ENCODE measurements at places on chromosomes 6 and 20.

GRCh38 chr20:37295001-37295400, 5.5 kb downstream of the MANBAL start:
- no peak for DNase-seq

- no peak for DNase-seq
Observed at GRCh38 chr20:16145919-16146318, 427.3 kb downstream of the KIF16B start.

- no peak for DNase-seq
Observed at GRCh38 chr20:43138061-43138770, 51.5 kb downstream of the PTPRT start.

- DNase-seq, result no peak
Observed at GRCh38 chr6:53103993-53104675, 38.9 kb downstream of the FBXO9 start.

DNA sequence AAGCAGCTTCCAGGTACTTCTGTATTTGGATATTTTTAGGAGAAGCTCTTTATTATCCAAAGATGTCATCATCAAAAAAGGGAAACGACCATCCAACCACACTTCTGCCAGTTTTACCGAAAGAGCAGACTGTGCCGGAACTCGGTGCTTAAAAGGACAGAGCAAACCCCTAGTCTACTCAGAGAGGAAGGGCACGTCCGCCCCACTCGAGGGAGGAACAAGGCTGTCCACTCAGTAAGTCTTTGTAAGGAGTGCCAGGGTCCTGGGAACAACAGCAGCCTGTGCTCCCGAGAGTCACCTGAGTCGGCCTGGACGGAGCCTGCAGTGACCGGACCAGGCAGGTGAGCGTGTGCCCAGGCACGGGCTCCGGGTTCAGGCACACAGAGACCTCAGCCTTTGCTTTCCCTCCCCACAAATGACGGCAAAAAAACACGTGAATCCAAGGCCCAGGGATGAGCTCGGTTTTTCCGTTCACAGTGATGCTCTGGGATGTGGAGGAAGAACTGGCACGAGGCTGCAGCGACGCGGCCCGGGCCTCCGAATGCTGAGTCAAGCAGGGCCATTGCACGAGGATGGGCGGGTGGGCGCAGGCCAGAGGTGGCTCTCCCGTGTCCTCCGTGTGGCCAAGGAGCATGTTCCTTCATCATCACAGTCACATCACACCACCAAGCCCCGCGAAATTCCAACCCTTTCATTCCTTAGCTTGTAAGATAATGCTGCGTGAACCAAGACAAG, 17.4 kb upstream of the SLCO4A1 start:
- no peak for DNase-seq

DNA sequence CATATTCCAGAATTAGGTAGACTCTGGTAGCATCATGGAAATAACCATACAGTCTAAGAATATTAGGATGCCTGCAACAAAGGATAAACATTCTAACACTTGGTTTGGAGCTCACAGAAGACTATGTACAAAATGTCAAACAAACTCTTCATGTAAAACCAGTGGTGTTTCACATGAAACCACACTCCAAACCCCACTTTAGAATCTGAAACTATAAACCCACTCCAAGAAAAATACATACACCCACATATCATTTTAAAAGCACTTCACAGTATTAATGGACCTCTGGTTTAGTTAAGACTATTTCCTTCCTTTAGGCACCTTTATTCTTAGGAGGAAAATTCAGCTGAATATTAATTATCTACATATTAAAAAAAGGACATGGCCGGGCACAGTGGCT, 10.5 kb downstream of the AURKA start:
- DNase-seq, result no peak

DNA sequence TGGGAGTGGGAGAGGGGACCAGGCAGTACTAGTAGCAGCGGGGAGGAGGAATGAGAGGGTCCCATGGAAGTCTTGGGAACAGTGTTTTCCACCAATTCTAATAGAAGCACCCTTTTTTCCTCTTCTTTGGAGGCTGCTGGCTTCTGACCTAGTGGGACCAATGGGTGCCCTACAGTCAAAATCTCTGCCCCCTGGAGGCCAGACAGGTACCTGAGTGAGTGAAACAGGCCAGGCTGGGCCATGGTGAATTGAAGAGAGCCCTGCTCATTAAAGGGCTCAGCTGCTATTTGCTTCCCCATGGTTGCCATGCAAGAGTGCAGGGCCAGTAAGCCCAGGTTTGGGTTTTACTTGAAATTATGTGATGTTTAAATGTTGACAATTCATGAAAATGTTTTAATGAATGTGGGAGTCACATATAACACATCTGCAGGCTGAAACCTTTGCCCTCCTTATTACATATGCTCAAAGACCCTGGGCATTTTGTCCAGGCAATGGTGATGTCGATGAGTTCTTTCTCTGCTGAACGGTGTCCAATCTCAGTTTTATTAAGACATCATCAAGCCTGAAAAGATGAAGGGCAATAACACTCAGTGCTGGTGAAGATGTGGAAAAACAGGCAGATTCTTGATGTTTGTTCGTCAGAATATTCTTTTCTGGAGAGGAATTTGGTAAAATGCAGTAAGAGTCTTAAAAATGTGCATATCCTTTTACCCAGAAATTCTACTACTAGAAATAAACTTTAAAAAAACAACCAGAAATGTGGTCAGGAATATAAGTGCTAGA, 42.3 kb upstream of the OCSTAMP start:
- DNase-seq, result no peak

- no peak for DNase-seq
Observed at GRCh38 chr6:128259029-128259724, 261.2 kb downstream of the PTPRK start.

GRCh38 chr20:43844778-43845614, 69.7 kb upstream of the TOX2 start:
- DNase-seq, result no peak

DNA sequence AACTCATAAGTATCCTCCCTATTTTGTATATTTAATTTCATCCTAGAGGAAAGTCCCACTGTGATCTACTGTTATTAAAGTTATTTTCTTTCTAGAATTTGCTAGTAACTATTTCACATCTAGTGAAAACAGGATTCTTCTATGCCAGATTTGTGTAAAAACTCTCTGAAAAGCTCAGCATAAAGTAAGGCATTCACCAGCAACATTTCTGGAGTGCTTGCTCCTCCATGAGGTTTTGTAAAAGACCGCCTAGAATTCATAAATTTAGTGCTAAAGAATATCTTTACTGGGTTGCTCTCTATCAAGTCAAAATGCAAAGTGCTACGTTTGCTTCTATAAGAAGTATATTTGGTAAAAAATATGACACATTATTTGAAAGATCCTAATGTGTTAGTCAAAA, 173.5 kb upstream of the IRAK1BP1 start:
- DNase-seq, result no peak

- DNase-seq, result no peak
Observed at GRCh38 chr6:129672881-129673631, 36.9 kb downstream of the ARHGAP18 start.

- DNase-seq, result no peak
Observed at GRCh38 chr6:80610846-80611245, 504.4 kb downstream of the BCKDHB start.

DNA sequence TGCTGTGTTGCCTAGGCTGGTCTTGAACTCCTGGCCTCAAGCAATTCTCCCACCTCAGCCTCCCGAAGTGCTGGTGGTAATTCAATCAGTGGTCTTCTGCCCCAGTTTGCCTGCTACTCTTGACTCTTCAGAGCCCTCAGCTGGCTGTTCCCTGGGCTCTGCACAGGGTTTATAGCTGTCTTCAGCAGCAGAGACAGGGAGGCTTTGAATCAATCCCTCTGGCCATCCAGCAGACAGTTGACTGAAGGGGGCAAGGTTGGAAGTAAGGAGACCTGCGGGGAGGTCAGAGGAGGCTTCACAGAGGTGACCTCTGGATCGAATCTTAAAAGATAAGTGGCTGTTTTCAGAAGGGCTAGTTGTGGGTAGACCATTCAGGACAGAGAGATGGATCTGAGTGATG, 26.0 kb upstream of the KIF3B start:
- DNase-seq, result no peak

- DNase-seq, result no peak
Observed at GRCh38 chr20:57818418-57819181, 108.8 kb upstream of the PMEPA1 start.

DNA sequence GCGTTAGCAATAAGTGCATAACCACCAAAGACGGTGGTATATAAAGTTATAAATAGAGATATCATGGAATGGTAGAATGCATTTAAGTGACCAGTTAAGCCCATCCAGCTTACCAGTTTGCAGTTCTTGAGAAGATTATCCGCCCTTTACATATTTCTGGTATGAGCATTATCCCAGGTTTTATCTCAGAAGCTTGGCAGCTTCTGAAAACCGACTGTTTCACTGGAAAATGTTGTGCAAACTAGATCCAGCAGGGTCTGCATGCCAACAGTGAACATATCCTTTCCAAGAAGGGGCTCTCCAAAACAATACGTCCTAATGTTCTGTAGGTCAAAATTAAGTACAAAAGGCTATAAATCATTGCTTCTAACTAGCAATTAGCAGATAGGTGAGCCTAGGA, 29.5 kb upstream of the SHLD1 start:
- DNase-seq, result no peak

- no peak for DNase-seq
Observed at GRCh38 chr6:112626468-112627082, 279.4 kb downstream of the RFPL4B start.

- no peak for DNase-seq
Observed at GRCh38 chr20:51609251-51609650, 66.7 kb upstream of the NFATC2 start.

- no peak for DNase-seq
Observed at GRCh38 chr6:167751579-167752115, 75.1 kb upstream of the AFDN start.

GRCh38 chr6:131978522-131978921, 27.4 kb upstream of the CCN2 start:
- no peak for DNase-seq

DNA sequence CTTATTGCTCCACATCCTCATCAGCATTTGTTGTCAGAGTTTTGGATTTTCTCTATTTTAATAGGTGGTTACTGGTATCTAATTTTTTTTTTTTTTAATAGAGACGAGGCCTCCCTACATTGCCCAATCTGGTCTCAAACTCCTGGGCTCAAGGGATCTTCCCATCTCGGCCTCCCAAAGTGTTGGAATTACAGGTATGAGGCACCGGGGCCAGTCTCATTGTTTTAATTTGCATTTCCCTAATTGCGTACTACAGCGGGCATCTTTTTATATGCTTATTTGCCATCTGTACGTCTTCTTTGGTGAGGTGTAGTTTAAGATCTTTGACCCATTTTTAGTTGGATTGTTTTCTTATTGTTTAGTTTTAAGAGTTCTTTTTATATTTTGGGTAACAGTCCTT, 210.4 kb upstream of the SULF2 start:
- DNase-seq, result no peak

GRCh38 chr6:100472674-100473073, 8.0 kb upstream of the SIM1 start:
- DNase-seq, result no peak

DNA sequence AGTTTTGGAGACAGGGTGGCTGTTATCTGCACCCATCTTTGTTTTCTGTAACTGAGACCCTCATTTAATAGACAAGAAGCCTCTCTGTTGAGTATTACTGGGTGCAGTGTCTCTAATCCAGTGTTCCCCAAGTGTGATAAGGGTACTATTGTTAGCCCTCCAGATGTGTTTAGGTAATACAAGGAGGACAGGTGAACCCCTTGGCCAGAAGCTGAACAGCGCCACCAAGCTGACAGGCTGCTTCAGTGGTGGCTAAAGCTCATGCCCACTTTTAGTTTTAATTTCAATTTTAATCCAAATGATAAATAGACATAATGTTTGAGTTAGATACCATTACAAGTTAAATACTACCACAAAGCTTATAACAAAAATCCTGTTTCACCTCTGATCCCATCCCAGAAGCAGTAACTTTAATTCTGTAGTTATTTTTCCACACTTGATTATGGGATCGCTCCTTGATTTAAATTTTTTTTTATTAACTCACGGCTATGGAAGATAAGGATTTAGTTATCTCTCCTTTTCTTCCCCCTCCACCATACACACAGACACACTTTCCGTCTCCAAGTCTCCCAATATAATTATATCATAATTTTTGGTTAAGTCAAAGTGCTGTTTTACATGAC, 8.4 kb upstream of the STK35 start:
- DNase-seq, result no peak

- no peak for DNase-seq
Observed at GRCh38 chr20:30485331-30486102, 771.9 kb upstream of the DEFB115 start.

- DNase-seq, result no peak
Observed at GRCh38 chr20:41234546-41234945, 83.0 kb downstream of the ZHX3 start.

DNA sequence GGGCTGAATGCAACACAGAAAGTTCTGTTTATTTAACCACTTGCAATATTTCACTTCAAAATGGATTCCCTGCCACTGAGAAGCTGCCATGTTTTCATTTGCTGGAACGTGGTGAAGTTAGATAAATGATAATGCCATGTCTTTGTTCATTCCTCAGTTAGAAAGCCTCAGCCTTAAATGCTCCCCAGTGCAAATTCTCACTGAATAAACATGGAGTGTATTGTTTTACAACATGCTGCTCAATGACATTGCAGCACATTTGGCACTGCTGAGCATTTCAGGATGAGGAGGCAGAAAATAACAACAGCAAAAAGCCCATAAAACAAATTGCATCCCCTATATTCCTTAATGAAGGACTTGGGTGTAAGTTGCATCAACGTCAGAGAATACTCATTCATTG, 913.8 kb upstream of the FLRT3 start:
- DNase-seq, result no peak

DNA sequence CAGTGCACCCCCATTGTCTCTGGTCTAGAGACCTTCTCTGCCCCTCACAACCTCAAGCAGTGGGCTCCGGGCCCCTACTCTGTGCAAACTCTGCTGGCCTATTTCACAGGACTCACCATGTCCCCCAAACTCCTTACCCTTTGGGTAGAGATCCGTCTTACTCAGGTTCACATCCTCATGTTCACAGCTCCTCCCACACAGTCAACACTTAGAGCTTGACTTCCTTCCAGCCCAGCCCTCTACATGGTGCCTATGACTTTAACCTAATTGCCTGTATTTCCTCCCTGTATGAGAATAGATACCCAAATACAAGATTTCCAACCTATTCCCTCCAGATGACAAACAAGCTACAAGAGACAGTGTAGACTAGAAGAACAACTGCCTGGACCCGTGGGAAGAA, 528.6 kb upstream of the JARID2 start:
- DNase-seq, result no peak

DNA sequence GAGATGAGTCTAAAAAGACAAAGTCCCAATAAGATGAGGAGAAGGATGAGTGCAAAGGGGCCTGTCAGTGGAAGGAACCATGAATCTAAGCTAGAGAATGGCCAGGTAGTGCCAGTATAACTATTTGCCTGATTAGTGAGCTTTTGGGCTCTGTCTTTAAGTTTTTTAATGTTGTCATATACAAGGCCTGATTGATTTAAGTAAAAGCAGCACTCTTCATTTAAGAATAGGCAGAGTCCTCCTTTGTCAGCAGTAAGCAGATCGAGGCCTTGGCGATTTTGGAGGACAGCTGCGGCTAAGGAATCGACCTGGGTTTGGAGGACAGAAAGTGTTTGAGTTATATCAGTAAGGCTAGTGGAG, 753.4 kb upstream of the ADGRB3 start:
- DNase-seq, result no peak
